ENCODE measurements at places on chromosomes 3 and 15. TPM values are rescaled to one million over a fixed set of nuclear protein-coding genes. Genes with fewer than 3 reads are reported as not detected.
A peak's percentile ranks its signal among the peaks of the same experiment; 100 is the strongest.

DNA sequence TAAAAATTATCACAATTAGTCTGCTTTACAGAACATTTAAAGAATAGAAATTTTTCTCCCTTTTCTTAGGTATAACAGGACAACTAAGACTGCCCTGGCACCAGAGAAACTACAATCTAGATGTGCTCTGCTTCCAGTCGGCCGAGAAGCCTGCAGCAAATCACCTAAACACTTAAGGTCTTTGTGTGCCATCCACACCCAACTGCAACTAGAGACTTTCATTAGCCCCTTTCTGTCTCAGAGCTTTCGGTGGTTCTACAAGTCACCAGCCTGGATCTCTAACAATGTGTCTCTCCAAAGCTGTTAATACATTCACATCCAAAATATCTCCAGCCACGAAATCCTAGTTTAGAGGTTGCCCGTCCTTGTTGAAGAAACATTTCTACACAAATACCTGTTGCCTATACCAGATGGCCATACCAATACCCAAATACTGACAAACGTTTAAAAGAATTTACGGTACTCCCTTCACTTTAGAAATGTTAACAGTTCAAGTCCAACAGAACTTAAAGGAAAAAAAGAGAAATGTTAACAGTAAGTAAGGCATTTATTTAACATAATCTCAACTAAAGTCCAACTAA lies 6.7 kb downstream of the PRC1 start:
- H3K36me3 ChIP-seq = peaks cover 21% of the 10 kb centered on the region
- H3K27ac ChIP-seq = peak overlapping the region; percentile 20
- no peak for DNase-seq
- H3K4me3 ChIP-seq = no peak overlapping the region
- no peaks in the 10 kb centered on the region for H3K27me3 ChIP-seq

GRCh38 chr3:155368786-155369185 lies 75.3 kb upstream of the STRIT1 start:
- no peak for DNase-seq
- no peaks in the 10 kb centered on the region for H3K4me1 ChIP-seq
- H3K27ac ChIP-seq = no peak overlapping the region
- no peak overlapping the region for H3K4me3 ChIP-seq

GRCh38 chr3:47847260-47847659 lies 44.3 kb downstream of the DHX30 start:
- H3K4me1 ChIP-seq = no peaks in the 10 kb centered on the region
- no peak for DNase-seq

- no peaks in the 10 kb centered on the region for H3K36me3 ChIP-seq
- DNase-seq = no peak
- H3K4me3 ChIP-seq = no peak overlapping the region
- H3K27ac ChIP-seq = no peak overlapping the region
- H3K4me1 ChIP-seq = no peaks in the 10 kb centered on the region
Measured at GRCh38 chr3:84881288-84881687, 77.5 kb upstream of the CADM2 start.

- no peaks in the 10 kb centered on the region for H3K27me3 ChIP-seq
- H3K27ac ChIP-seq = no peak overlapping the region
- H3K36me3 ChIP-seq = peaks cover 17% of the 10 kb centered on the region
- H3K4me3 ChIP-seq = no peak overlapping the region
- H3K4me1 ChIP-seq = no peaks in the 10 kb centered on the region
- DNase-seq = no peak
Measured at GRCh38 chr3:132517311-132517710, 79.8 kb upstream of the ACKR4 start.

DNA sequence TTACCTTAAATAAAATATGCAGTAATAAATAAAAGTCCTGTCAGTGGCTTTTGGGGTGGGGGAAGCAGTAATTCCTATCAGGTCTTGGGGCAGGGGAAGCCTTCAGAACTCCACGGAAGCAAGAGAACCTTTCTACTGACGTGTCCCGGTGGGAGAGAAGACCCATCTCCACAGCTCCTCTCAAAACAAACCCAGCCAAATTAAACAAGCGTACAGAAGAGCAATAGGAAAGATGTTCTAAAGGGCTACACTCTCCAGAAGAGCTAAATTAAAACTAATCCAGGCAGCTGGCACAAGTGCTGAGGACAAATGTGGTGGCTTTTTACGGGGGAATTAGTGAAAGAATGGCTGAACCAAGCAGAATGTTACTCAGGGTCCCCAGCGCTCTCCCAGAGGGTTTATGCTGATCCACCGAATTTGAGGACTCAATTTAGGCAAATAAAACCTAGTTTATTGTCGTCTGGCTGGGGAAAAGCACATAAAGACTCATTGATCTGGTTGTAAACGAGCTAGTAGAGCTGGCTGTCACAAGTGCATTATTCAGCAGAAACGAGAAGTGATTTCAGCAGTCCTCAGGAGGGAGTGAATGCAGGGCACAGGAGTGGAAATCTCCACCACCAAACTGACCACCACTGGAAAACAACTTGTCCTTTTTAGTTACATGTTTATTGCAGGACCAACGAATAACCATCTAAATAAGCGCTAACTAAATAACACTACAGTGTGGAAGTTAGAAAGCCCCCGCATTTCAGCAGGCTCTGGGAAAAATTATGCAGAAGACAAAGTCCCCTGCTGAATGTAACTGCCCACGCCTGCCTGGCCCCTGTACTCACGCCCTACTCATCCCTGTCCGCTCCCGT lies 13.5 kb downstream of the BFSP2 start:
- H3K27me3 ChIP-seq = peaks cover 13% of the 10 kb centered on the region
- H3K36me3 ChIP-seq = no peaks in the 10 kb centered on the region
- no peak overlapping the region for H3K4me3 ChIP-seq
- DNase-seq = no peak
- H3K27ac ChIP-seq = no peak overlapping the region

GRCh38 chr15:41621200-41622193 lies 38.7 kb upstream of the MGA start:
- peak; percentile 7 for DNase-seq
- peak overlapping the region; percentile 63 for H3K4me3 ChIP-seq
- H3K27me3 ChIP-seq = peaks cover 7% of the 10 kb centered on the region
- H3K36me3 ChIP-seq = no peaks in the 10 kb centered on the region
- H3K4me1 ChIP-seq = peaks cover 6% of the 10 kb centered on the region
- no peak overlapping the region for H3K27ac ChIP-seq

DNA sequence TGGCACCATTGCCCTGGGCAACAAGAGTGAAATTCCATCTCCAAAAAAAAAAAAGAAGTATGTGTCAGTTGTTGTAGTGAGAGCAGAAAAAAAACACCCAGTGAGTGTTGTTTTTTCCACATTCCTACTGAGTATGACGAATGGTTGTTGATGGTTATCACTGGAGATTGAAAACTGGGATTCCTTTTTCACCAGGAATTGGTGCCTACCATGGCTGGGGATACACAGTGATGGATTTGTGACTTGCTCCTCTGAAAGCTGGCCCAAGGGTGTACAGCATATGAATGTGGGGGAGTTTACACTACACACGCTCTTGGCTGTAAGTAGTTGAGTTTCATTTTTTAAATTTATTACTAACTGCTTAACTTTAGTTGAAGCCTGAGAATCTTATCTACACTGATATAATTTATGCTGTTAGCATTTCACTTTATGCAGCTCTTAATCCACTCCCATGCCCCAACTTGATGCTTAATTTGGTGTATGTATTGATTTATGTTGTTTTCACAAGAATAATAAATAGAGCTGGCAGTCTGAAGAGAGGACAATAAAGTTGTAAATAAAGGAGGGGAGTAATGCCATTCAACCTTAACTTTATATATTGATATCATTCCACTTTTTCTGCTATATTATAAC lies 56.0 kb upstream of the MME start:
- H3K27me3 ChIP-seq = no peaks in the 10 kb centered on the region
- DNase-seq = no peak
- H3K4me1 ChIP-seq = no peaks in the 10 kb centered on the region

- no peaks in the 10 kb centered on the region for H3K4me1 ChIP-seq
- H3K36me3 ChIP-seq = no peaks in the 10 kb centered on the region
- no peak overlapping the region for H3K4me3 ChIP-seq
- H3K27me3 ChIP-seq = no peaks in the 10 kb centered on the region
- DNase-seq = no peak
Measured at GRCh38 chr15:45254405-45254804, 2.4 kb downstream of the SLC28A2 start.

DNA sequence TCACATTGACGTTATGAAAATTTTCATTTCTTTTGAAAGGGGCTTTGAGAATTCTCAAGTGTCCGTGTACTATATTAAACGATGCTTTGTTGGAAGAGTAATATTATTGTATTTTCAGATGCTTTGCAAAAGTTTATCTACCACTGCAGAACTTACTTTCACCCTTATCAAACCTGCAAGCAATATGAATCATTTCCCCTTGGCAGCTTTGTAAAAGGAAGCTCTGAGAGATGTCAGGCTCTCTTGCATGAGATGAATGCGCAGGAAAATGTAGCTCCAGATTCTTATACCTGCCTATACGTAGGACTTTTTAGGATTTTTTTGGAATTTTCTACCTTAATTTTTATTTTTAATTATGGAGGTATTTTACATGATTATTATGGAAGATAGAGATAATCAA lies 34.5 kb downstream of the GPD1L start:
- no peaks in the 10 kb centered on the region for H3K27me3 ChIP-seq
- H3K4me1 ChIP-seq = peaks cover 4% of the 10 kb centered on the region
- no peak overlapping the region for H3K27ac ChIP-seq
- DNase-seq = no peak
- H3K4me3 ChIP-seq = no peak overlapping the region

DNA sequence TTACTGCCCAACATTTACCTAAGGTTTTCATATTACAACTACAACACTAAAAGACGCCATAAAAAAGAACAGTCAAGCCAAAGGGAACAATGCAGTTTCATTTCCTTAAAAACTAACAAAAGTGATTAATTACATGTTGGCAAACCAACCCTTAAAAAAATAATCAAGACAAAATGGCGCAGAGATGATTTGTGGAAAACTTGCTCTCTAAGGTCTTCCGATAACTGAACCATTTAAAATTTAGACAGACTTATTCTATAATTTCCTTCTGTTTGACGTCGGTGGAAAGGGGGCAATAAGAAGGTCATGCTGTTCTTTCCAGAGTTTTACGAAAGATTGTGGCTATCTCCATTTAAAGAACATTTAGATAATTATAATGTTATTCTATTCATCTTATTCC lies 87.6 kb downstream of the RYK start:
- no peak overlapping the region for H3K4me3 ChIP-seq
- no peak for DNase-seq
- H3K27ac ChIP-seq = no peak overlapping the region
- peaks cover 10% of the 10 kb centered on the region for H3K36me3 ChIP-seq
- H3K4me1 ChIP-seq = no peaks in the 10 kb centered on the region

DNA sequence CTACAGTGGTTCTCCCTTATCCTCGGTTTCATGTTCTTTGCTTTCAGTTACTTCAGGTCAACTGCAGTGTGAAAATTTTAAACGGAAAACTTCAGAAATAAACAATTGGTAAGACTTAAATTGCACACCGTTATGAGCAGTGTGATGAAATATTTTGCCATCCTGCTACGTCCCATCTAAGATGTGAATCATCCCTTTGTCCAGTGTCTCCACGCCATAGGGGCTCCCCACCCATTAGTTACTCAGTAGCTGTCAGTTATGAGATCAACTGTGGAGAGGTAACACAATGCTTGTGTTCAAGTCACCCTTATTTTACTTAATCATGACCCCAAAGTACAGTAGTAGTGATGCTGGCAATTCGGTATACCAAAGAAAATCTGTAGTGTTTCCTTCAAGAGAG lies 47.4 kb downstream of the TJP1 start:
- peaks cover 20% of the 10 kb centered on the region for H3K4me1 ChIP-seq
- peak; percentile 21 for DNase-seq
- H3K4me3 ChIP-seq = no peak overlapping the region
- peaks cover 5% of the 10 kb centered on the region for H3K36me3 ChIP-seq
- H3K27ac ChIP-seq = peak overlapping the region; percentile 66

DNA sequence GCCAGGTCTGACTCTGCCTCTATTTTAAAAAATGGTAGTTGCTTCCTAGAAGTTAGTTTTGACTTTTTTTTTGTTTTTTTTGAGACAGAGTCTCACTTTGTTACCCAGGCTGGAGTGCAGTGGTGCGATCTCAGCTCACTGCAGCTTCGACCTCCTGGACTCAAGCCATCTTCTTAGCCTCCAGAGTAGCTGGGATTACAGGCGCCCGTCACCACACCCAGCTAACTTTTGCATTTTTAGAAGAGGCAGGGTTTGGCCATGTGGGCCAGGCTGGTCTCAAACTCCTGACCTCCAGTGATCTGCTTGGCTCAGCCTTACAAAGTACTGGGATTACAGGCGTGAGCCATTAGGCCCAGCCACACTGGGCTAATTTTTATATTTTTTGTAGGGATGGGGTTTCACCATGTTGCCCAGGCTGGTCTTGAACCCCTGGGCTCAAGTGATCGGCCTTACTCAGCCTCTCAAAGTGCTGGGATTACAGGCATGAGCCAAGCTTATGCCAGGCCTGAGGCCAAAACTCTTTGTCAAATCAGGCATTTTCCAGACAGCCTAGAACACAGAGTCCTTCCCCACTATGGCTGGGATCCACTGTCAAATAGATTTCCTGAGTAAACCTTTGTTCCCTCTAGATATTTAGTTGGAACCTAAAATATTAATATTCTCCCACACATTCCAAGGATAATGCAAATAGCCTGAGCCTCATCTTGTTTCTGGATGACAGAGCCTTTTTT lies 13.7 kb downstream of the C3orf62 start:
- H3K4me1 ChIP-seq = no peaks in the 10 kb centered on the region
- H3K36me3 ChIP-seq = no peaks in the 10 kb centered on the region
- no peak overlapping the region for H3K27ac ChIP-seq
- DNase-seq = no peak
- no peaks in the 10 kb centered on the region for H3K27me3 ChIP-seq

- no peaks in the 10 kb centered on the region for H3K36me3 ChIP-seq
- DNase-seq = no peak
- no peak overlapping the region for H3K27ac ChIP-seq
- no peaks in the 10 kb centered on the region for H3K27me3 ChIP-seq
Measured at GRCh38 chr15:98121536-98121935, 161.0 kb downstream of the ARRDC4 start.

DNA sequence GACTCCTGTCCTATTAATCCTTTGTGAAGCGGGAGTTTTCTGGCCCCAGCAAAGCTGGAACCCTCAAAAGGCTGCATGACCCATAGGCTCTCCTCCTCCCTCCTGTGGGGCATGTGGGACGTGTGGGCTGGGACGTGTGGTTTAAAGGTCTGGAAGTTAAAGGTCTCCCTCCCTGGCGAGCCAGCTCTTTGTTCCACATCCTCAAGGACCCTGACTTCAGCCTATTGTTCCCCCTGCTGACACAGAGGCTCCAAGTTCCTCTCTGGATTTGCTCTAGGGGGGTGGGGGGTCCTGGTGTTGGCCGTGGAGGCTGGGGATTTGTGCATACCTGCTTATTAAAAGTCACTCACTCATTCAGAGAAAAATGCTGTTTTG lies 44.2 kb downstream of the SMAD6 start:
- H3K4me1 ChIP-seq = no peaks in the 10 kb centered on the region
- no peak overlapping the region for H3K4me3 ChIP-seq
- H3K27ac ChIP-seq = no peak overlapping the region

GRCh38 chr3:195012100-195012499 lies 258.9 kb downstream of the XXYLT1 start:
- H3K27me3 ChIP-seq = peaks cover 10% of the 10 kb centered on the region
- no peaks in the 10 kb centered on the region for H3K36me3 ChIP-seq
- H3K4me1 ChIP-seq = peaks cover 3% of the 10 kb centered on the region
- no peak overlapping the region for H3K27ac ChIP-seq

The TAGLN3 gene
- polyA plus RNA-seq = 8.9 TPM

The GOLGA8N gene
- polyA plus RNA-seq = 0.25 TPM

The CCR8 gene
- polyA plus RNA-seq = not detected

The RTP3 gene
- polyA plus RNA-seq = not detected

The MGLL gene
- 34.2 TPM for polyA plus RNA-seq

The ZDHHC23 gene
- polyA plus RNA-seq = 1.4 TPM

The TMEM212 gene
- not detected for polyA plus RNA-seq

The PLD1 gene
- polyA plus RNA-seq = 18.1 TPM

The ZCWPW2 gene
- polyA plus RNA-seq = 0.58 TPM
